ENCODE measurements at places on chromosomes 7 and 10.

- DNase-seq, result no peak
Measured at GRCh38 chr7:21867226-21867625, 78.5 kb downstream of the CDCA7L start.

- DNase-seq, result no peak
Measured at GRCh38 chr10:93026072-93026471, 34.5 kb upstream of the CYP26C1 start.

- DNase-seq, result no peak
Measured at GRCh38 chr7:8357536-8357935, 75.9 kb upstream of the NXPH1 start.

DNA sequence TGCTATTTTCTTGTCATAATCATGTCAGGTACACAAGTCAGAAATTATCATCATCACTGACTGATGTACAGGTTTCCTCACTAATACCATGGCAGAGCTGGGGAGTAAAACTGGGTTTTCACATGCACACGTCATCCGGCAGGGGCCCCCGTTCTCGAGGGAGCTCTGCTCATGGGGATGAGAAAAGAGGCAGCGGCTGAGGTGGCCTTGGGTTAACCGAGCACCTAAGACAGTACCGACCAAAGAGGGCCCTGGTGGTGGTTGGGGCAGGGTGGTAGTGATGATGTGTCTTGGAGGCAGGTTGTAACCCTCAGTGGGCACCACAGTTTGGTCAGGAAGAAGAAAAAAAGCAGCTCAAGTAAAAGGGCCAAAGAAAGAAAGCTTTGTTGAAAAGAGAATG is 12.1 kb upstream of the TRPV6 start:
- DNase-seq, result no peak

GRCh38 chr7:32142649-32143048 is 72.4 kb upstream of the PDE1C start:
- DNase-seq, result no peak

DNA sequence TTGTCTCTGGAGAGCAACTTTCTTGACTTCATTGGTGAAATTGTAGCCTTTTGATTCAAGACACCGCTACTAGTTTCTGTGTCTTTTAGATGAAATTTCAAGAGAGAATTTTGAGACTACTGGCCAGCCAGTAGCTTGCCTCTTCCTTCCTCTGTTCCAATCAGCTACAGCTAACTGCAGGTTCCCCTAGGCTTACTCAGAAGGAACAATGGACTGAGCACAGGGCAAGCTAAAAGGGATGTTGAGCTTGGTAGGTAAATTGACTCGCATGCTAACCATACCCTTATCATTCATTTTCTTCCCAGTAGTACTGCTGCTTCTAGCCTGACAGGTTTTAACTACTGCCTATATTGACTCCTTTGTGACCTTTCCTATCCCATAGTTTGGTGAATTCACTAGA is 81.1 kb downstream of the RUNDC3B start:
- DNase-seq, result no peak

- DNase-seq, result no peak
Measured at GRCh38 chr7:134542195-134542771, 6.6 kb upstream of the AKR1B15 start.

- no peak for DNase-seq
Measured at GRCh38 chr10:129704225-129704624, 237.2 kb downstream of the MGMT start.

DNA sequence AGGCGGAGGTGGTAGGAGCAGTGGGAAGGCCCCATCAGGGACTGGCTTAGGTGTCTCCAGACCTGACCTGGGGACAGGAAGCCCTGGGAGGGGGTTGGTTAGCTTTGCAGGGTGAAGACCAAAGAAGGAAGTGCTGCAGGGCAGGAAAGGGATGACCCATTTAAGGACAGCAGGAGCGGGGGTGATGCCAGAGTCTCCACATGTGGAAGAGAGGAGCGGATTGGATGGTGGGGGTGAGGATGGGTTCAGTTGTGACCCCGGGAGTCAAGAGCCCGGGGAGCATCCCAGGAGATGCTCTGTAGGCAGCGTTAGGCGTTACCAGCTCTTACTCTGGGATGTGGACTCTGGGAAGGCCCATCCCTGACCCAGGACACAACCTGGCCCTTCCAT is 3.1 kb upstream of the LDB3 start:
- no peak for DNase-seq

DNA sequence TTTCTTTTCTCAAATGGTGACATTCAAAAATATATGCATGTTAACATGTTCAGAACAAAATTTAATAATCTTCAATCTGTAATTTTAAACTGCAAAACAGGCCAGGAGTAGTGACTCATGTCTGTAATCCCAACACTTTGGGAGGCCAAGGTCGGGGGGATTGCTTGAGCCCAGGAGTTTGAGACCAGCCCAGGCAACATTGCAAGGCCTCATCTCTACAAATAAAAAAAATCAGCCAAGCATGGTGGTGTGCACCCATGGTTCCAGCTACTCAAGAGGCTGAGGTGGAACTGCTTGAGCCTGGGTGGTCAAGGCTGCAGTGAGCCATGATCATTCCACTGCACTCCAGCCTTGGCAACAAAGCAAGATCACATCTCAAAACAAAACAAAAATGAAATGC is 394.3 kb downstream of the PARD3 start:
- no peak for DNase-seq

DNA sequence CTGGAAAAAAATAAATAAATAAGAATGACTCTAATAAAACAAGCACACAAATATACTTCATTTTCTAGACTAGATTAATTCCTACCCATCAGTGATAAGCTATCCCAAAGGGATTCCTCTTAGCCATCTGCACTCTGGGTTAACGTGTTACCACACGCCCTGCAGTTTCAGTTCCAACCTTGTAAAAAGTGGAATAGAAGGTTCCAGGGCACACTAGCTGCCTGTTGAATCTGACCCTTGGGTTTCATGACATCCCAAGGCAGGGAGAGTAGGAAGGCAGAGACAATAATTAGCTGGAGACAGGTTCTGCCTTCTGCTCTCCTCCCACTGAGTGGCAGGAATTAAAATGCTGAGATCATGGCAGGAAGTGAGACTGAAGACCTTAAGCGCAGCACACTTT is 33.5 kb downstream of the SLC37A3 start:
- DNase-seq, result no peak

- no peak for DNase-seq
Measured at GRCh38 chr10:46330894-46331293, 44.1 kb downstream of the ANTXRL start.

DNA sequence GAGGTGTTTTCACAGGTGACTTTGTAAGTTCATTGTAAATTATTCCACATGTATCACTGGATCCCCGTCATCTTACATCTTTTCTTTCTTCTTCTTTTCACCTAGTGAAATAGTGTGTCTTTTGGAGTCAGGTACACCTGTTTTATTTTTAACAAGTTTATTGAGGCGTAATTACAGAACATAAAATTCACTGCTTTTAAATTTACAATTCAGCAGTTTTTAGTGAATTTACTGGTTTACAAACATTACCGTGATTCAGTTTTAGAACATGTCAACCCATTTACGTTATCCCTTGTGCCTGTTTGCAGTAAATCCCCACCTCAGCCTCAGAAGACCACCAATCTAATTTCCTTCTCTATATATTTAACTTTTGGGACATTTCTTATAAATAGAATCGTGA is 256.9 kb downstream of the EXOC4 start:
- no peak for DNase-seq
